ENCODE measurements at places on chromosomes 6 and 20.

DNA sequence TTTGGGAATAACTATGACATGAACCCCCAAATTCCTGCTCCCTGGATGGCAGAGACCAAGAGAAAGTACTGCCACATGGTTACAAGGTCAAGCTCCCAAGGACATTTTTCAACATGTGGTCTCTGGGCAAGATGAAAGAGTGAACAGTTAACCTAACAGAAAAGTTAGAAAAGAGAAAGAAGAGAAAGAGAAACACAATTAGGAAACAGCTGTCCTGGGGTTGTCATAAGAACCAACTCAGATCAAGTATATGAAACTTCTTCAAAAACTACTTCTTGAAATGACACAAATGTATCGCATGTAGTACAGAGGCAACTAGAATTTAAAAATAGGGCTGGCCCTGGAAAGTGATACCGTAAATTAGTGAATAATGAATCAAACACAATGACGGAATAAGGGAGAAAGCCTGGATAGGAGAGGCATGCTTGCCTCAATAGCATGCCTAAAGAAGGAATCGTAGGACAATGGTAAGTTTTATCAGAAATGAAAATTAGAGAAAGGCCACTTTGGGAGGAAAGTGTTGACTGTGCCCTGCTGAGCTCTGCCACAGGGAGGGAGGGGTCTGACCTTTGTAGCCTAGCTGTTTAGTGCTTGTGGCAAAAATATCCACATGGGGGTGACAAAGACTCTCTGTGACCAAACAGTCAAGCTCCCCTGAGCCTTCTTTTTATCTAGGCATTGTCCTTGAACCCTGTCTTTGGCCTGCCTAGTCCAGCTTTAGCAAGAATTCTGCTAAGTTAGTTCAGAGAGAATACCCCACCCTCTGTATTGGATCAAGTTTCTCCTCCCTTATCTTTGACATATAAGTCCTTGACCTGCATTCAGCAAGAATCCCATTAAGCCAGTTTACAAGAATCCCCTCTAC is 4.3 kb upstream of the DCBLD1 start:
- no peak for DNase-seq

GRCh38 chr6:89085409-89086205 is 5.1 kb downstream of the PNRC1 start:
- no peak for DNase-seq

GRCh38 chr6:128240024-128240428 is 280.4 kb downstream of the PTPRK start:
- no peak for DNase-seq

GRCh38 chr6:83459663-83460062 is 28.8 kb upstream of the ME1 start:
- DNase-seq: no peak

GRCh38 chr6:43481591-43482236 is 4.3 kb downstream of the TJAP1 start:
- DNase-seq: no peak

- no peak for DNase-seq
Measured at GRCh38 chr20:62952373-62952967, at the start of gene SLC17A9. TSS of gene SLC17A9 (plus strand) at chr20:62952709. CDS start at chr20:62952831, 122 bp downstream.

DNA sequence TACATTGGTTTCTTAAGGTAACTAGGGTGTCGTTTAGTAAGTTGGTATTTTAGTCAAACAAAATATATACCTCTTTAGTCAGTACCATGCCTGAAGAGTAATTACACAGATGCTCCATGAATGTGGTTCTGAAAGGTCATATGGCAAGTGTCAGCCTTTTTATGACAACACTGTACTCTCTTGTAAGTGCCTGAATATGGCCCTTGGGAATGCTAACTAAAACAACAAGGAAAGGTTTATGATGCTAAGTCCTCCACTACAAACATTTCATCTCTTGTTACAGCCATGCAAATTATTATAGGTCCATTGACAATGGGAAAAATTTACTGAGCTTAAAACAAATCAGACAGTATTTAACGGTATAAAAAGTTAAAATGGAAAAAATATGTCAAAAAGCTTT is 39.0 kb upstream of the SUPT3H start:
- DNase-seq: no peak

GRCh38 chr6:73564578-73565345 is 43.9 kb upstream of the EEF1A1 start:
- DNase-seq: no peak

GRCh38 chr6:383856-384255 is 7.7 kb upstream of the IRF4 start:
- no peak for DNase-seq

DNA sequence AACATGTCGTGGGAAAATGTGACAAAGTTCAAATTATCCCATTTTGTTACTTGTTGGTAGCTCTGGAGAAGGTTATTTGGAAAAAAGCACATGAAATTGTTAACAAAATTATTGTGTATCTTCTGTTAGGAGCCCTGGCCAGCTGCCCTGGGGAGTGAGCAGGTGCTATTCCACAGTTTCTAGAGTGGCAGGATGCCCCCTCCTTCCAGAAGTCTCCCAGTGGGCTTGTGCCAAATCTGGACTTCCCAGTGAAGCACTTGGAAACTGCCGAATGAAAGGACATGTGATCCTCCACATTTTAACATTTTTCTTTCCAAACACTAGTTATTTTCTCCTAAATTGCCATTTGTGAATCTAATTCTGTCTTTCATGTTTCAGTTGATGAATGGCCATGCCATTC is 66.9 kb upstream of the CLDN20 start:
- DNase-seq: no peak

- DNase-seq: no peak
Measured at GRCh38 chr20:39105551-39105950, 143.4 kb downstream of the DHX35 start.

- no peak for DNase-seq
Measured at GRCh38 chr20:3038454-3038853, 5.0 kb upstream of the GNRH2 start.

- no peak for DNase-seq
Measured at GRCh38 chr6:131023834-131024504, 39.1 kb downstream of the EPB41L2 start.

DNA sequence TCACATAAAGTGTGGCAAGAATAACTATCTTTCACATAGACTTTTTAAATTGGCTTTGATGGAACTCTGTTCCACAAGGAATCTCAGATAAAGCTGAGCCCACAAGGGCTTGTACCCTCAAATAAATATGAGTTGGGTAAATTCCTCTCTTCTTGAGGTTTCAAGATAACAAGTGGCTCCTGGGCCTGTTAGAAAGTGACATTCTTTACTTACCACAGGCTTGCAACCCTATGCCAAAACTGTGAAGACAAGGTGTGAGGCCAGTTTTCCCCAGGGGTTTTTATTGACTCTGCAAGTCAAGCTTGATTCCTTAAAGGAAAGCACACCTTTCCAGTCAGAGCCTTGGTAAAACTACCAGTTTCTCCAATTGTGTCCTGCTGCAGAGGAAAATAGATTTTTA is 664.8 kb upstream of the GJE1 start:
- no peak for DNase-seq

DNA sequence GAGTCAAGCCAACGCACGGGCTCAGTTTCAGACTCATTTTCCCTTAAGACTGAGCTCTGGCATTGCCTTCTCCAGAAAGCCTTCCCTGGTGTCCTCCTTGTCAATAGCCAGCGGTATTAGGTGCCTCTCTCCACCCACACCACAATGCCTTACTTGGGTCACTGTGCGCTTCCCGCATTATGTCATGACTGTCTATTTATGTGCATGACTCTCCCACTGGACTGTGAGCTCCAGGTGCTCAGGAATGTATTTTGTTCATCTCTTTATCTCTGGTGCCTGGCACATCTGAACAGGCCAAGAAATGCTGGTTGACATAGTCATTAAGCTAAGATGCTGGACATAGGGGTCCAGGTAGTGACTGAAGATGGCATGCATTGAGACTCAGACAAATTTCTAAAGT is 42.7 kb downstream of the DAAM2 start:
- DNase-seq: no peak

- no peak for DNase-seq
Measured at GRCh38 chr20:34061695-34062094, 50.3 kb downstream of the EIF2S2 start.

GRCh38 chr6:141203902-141204575 is 928.7 kb upstream of the GJE1 start:
- DNase-seq: no peak

DNA sequence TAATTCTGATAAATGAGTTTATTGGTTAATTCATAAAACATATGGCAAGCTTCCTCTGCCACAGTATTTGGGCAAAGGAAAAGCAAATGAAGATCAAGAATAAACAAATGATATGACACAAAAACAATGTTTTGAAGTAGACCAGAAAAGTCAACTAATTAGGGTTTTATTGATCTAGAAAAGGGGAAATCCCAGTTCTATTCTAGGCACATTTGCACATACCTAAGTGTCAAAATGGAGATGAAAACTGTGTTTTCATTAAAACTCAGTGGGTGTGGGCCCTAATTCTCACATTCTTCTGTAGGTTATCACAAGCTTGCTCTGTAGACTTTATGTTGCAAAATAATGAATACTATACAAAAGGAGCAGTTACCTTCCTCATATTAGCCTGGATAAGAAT is 69.0 kb upstream of the TENT5A start:
- DNase-seq: no peak

DNA sequence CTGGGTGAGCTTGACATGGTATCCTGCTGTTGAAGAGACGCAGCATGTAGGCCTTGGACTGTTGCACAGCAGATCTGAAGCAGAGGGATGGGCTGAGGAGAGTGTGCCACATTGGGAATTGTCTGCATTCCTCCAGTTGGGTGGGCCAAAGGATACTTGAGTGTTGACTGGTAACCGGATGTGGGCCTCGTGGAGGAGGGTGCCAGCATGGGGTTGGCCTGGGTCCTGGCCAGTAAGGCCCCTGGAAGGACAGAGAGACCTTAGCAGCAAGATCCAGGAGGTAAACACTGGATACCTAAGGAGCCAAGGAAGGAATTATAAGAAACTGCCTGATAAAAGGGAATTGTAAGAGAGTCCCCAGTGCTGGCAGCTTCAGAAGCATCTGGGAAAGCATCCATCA is 76.9 kb downstream of the FIG4 start:
- no peak for DNase-seq

DNA sequence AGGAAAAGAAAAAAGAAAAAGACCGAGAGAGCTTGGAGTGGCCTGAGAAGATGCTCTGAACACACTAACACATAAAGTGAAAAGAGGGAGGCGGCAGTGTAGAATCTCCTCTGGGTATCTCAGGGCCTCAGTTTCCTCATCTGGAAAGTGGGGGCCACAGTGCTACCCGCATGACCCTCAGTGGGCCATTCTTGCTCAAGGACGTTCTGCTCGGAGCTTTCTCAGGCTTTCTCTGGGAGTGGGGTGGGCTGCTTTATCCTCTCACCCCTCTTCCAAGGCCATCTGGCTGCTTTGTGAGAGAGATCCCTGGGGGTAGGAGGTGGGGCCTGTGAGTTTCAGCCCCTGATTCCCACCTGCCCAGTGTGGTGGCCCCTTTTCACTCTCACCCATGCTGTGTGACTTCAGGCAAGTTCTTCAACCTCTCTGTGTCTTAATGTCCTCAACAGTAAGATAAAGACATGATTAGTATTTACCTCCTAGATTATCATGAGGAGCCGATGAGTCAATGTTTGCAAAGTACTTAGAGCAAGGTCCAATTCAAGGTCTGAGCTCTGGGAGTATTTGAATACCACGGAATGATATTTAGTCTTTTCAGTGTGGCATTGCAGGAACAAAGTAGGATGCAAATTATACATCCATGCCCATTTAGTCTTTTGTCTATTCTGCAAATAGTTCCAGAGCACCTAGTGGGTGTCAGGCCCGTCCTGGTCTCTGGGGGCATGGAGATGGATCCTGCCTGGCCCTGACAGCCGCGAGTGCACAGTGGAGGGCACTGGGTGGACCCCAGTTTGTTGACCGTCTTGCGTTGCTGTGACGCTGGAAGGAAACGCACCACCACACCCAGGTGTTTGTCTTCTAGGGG is 34.3 kb downstream of the SRC start:
- no peak for DNase-seq

DNA sequence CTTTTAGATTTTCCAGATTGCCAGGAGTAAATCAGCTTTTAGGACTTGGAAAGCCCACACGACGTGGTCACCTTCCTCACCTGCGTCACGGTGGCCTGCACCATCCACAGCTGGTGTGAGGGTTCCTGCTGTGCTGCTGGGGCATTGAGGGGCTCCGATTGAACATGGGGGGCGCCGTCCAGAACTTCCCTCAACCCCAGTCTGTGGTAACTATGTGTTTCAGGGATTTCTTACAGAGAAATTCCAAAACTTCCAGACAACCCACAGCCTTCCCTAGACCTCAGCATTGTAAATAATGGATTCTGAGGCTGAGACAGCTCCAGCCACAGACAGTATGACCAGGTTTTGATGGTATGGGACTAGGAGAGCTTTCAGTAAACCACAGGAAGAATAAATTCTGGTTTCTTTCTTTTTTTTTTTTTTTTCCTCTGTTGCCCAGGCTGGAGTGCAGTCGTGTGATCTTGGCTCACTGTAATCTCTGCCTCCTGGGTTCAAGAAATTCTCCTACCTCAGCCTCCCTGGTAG is 46.7 kb upstream of the IRF4 start:
- no peak for DNase-seq

- no peak for DNase-seq
Measured at GRCh38 chr20:56631318-56631989, 2.3 kb downstream of the TFAP2C start.

DNA sequence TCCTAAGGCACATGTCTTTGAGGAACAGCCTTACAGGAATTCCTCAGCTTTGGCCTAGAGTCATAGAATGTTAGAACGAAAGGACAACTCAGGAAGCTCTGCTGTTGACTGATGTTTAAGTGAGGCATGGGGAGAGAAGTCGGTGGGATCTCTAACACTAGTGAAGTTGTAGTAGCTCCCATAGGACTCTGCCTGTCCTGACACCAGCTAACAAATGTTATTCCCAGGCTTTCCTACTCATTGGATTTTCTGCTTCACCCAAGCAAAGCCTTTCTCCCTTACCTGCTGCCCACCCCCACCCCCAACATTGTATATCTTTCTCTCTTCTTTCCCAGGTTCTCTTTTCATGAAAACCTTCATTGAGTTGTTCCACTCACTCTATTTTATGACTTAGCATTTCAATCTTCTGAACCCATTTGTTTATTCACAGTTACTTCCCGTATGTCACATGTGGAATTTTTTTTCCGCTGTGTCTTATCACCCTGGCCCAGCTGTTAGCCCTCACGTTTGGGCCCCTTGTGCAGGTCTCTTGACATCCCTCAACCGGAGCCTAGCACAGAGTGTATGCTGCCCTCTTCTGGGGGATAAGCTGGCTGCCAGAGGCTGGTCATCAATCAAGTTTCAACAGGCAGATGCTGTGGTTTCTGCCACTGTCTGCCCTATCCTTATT is 39.2 kb upstream of the RNF8 start:
- no peak for DNase-seq

GRCh38 chr6:149468179-149468578 is 16.6 kb downstream of the ZC3H12D start:
- DNase-seq: no peak

DNA sequence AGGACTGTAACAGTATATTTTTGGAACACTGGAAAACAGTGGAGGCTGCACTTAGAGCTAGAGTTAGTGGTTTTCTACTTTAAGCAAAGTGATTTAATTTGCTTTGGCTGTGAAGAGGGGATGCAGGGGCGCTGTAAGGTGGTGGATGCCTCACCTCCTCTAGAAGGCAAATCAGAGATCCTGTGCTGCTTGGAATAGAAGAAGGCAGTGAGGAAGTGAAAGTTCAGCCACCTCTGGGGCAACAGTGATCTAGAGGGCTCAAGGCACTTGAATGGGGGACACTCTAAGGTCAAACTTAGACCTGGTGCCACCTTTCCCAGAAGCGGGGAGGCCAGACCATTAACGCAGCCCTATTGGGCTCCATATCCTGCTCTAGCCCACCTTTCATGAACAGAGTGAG is 19.0 kb upstream of the SNRPB2 start:
- no peak for DNase-seq
